ENCODE measurements at places on chromosomes 6 and 20. TPM values are rescaled to one million over a fixed set of nuclear protein-coding genes. Genes with fewer than 3 reads are reported as not detected.

The PI16 gene
- not detected for total RNA-seq

The MRS2 gene
- 22.4 TPM for total RNA-seq

The LPIN3 gene
- total RNA-seq = 13.7 TPM

The SNX14 gene
- total RNA-seq = 37.6 TPM

The CDH26 gene
- 0.30 TPM for total RNA-seq

The AFG1L gene
- 1.6 TPM for total RNA-seq

The ATP6V1G2 gene
- total RNA-seq = 0.46 TPM
